ENCODE measurements at places on chromosomes 3 and 15.

DNA sequence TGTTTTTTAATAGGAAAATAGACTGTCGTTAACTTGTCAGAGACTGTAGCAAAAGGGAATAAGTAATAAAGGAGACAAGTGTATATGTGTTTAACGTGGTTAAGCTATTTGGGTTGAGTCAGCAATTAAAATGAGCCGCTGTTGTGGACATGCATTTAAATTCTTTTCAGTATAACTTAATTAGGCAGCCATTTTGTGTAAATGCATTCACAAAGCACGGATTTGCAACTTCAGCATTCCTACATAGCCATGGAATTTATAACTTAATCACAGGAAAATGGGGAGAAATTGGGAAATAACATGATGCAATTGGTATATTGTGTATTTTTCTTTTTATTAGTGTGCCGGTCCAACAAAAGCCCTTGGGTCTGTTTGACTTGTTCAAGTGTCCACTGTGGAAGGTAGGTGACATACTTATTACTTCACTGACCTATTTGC, 27.9 kb downstream of the USP3 start:
- no peak for DNase-seq

DNA sequence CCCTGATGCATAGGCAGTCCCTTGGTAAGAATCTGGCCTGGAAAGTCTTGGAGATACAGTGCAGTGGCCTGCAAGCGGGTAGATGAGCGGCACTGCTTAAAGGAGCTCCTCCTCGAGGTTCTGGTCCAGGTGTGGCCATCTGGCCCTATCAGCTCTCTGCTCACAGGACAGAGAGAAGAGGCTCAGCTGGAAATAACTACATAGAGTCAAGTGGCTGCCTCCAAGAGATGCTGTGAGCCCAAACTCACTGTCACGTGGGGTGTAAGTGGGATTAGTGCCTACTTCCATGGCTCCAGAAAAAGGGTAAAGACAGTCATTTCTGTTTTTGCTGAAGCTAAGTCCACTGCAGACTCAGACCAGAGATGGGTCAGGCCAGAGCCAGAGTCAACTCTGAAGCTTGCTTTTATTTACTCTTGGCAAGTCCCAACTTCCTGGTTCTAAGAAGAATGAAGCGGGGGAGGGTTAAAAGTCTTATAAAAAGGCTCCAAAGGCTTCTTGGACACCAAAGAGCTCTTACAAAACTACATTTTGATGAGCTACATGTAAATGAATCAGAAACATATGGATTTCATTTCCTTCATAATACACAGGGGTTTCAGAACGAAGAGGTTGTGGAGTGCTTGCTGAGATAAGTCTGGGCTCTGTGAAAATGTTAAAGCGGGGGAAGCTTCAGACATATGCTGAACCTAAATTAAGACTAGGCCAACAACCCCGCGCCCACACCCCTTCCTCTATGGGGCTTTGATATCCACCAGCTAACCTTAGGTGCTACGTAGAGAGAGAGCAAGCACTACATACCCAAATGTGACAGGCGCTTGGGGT, 77.1 kb downstream of the PDZRN3 start:
- no peak for DNase-seq

DNA sequence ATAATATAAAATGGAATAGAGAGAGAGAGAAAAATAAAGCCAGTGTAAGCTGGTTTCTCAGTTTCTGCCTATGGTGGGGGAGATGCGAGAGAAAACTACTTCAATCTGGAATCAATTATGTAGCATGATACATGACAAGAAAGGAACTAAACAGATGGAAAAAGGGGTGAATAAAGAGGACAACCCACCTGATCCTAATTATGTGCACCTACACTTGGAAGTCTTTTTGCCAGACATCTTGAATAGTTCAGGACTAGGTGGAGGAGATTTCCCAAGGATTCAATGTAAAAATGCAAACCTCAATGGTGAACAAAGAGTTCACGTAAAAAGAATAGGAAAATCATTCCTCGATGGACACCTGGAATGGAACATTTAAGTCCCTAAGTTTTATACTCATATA, 524.4 kb upstream of the RGMA start:
- no peak for DNase-seq

GRCh38 chr3:197398286-197398878, 100.0 kb upstream of the DLG1 start:
- DNase-seq = peak; percentile 6

DNA sequence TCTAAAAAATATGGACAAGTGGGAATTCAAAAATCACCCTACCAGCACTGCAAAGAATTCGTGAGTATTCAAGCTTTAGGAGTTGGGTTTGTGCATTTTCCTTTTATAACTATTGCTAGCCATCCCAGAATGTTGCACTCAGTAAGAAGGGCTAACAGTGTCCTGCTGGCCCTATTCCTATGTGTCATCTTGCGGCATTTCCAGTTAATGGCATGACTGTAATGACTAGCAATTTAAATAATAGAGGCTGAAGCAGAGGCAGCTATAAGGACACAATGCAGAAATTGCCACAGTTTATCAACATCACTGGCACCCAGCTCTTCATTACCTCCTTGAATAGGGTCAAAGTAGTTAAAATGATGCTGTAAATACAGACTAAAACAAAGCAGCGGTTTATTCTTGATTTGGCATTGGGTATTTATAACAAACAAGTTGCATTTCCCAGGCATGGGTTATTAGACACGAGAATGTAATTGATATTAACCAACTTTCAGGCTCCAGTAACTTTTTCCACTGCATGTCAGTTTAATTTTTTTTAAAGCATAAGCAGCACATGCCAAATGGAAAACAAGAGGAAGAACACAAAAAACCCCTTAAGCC, 177.6 kb downstream of the FHIT start:
- no peak for DNase-seq

GRCh38 chr3:44926172-44926571, 49.8 kb downstream of the ZDHHC3 start:
- no peak for DNase-seq

DNA sequence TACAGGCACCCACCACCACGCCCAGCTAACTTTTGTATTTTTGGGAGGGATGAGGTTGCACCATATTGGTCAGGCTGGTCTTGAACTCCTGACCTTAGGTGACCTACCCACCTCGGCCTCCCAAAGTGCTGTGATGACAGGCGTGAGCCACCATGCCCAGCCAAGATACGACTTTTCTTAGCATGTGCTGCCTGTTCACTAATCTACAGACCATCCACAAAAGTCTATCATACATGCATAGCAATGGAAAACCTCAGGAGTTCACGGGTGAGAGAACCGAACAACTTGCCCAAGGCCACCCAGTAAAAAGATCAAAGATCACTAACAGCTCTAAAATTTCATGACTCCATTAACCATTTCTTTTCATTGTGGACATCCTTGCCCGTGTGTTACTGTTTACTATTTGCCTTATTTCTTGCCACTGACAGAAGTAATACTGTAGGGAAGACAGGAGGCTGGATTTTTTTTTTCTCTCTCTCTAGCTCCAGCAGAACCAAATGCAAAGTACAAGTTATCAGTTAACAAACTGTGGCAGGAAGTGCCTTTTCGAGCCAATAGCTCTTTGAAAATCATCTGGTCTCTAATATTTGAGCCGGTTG, 92.3 kb downstream of the FOXP1 start:
- DNase-seq = no peak

DNA sequence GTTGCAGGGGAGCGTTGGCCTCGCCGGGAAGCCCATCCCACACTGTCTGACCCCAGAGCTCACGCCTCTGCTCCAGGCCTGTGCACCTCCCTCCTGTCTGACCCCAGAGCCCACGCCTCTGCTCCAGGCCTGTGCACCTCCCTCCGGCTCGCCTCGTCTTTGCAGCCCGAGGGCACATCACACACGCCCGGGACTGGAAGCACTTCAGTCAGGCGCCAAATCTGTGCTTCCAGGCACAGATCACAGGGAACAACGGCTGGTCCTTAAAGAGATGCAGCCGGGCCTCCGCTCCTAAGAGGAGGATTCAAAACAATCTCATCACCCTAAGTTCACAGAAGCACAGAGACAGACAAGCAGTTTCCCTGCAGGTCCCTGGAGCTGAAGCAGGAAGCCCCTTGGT, 103.0 kb upstream of the RPL32 start:
- DNase-seq = no peak

GRCh38 chr15:80161468-80162016, 8.7 kb downstream of the FAH start:
- no peak for DNase-seq

GRCh38 chr3:86208772-86209171, 782.2 kb downstream of the VGLL3 start:
- DNase-seq = no peak

GRCh38 chr15:85389306-85389650, 8.9 kb downstream of the AKAP13 start:
- DNase-seq = no peak

GRCh38 chr15:66566963-66567531, 1.2 kb upstream of the LCTL start:
- DNase-seq = peak; percentile 20

GRCh38 chr3:113165841-113166240, 45.5 kb upstream of the BOC start:
- no peak for DNase-seq

DNA sequence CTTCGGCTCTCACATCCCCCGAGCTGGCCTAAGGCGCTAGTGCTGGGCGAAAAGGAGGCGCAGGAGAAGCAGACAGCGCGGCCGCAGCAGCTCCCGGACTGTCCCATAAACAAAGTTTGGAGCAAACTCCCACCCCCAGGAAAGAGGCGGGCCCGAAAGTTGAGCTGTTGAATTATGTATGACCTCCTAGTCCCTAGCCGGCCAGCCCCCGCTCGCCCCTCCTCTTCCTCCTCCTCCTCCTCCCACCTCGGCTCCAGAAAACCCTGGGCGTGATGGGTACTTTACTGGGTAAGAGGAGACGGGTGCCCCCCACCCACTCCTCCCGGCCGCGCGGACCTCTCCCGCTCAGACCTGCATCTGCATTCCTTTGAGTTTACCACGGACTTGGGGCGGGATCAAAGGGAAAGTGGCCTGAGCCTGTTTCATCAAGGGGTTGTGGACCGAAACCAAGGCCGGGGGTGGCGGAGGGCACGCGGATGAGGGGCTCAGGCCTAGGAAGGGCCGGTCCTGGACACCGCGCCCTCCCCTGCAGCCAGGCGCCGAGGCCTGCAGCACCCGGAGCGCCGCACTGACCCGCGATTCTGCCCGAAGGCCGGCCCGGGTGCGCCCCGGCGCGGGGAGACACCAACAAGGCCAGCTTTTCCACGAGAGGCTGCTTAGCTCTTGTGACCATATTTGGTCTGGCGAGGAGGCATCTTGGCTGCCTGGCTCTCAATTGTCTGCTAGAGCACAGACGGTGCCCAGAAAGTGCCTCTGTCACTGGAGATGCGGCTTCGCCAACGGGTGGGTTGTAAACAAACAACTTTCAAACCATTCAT, at the start of gene WWTR1:
TSS of gene WWTR1 (minus strand) at position 100 of the 818 bp plus-strand sequence. CDS start 719 bp downstream, outside the sequence.
- DNase-seq = no peak

- no peak for DNase-seq
These were observed 211.5 kb downstream of the LSAMP start for GRCh38 chr3:116233711-116234357.

DNA sequence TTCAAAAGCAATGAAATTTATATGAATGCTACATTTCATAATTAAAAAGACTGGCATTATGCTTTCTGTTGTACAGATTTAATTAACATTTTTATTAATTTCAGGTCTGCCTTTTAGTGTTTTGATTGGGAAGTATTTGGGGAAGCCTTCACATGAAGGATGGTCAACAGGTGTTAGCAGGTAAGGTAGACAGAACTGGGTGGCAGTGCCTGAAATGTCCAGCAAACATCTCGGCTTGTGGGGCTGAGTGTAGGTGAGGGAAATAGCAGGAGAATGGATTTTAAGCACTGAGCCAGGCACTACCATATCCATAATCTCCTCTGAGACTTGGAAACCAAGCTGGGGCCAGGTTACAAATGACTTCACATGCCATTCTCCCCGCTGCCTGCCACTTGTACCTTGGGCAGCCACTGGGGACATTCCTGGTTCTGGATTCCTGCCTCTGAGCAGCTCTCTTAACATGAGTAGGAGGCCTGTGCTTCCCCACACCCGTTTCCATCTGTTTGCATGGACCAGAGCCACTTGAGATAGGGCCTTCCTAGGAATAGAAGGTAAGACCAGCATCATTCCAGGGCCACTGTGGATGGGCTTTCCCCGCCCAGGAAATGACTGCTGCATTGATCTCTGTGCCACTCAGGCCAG, 125.9 kb upstream of the HES1 start:
- no peak for DNase-seq

GRCh38 chr3:136949708-136950107, 8.1 kb upstream of the IL20RB start:
- DNase-seq = no peak

DNA sequence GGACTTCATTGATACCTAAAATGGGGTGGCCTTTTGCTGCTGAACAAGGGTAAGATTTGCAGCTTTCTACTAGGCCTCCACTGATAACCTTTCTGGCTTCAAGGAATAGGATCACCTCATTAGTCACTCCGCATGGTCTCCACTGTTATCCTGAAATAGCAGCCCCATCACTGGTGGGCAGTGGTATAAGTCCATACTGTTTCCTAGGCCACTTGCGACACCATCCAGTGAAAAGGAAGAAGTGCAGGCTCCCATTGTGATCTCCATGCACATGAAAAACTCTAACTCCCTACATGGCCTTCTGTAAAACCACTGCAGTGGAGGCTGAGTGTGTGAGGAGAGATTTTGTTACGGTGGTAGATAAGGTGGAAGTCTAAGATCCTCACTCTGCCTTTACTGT, 1455.9 kb downstream of the SI start:
- DNase-seq = no peak

DNA sequence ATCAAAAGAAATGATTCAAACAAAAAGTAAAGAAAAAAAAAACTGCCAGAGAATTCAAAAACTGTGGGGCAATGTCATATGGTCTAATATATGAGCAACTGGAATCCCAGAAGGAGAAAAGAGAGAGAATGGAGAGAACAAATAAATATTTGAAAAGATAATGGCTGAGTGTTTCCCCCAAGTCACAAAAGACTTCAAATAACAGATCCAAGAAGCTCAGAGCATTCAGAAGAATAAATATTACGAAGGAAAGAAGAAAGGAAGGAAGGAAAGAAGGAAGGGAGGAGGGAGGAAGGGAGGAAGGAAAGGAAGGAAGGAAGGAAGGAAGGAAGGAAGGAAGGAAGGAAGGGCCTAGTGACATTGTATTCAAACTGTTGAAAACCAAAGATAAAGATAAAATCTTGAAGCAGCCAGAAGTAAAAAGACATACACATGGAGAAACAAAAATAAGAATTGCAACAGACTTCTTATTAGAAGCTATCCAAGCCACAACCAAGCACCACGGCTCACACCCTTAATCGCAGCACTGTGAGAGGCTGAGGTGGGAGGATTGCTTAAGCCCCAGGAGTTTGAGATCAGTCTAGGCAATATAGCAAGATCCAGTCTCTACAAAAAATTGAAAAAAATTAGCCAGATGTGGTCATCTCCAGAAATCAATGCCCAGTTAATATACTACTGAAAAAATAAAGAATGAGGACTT, 118.9 kb upstream of the IGSF10 start:
- DNase-seq = no peak

Data from stimulated activated CD4-positive, alpha-beta T cell treated with anti-CD3 and anti-CD28 coated beads, Interleukin-2, amount 100 ng/mL, for 4 hours (primary cell).